ENCODE measurements at places on chromosomes 5 and 9.

- no peak for DNase-seq
Observed at GRCh38 chr9:16193066-16193465, 640.2 kb downstream of the CCDC171 start.

DNA sequence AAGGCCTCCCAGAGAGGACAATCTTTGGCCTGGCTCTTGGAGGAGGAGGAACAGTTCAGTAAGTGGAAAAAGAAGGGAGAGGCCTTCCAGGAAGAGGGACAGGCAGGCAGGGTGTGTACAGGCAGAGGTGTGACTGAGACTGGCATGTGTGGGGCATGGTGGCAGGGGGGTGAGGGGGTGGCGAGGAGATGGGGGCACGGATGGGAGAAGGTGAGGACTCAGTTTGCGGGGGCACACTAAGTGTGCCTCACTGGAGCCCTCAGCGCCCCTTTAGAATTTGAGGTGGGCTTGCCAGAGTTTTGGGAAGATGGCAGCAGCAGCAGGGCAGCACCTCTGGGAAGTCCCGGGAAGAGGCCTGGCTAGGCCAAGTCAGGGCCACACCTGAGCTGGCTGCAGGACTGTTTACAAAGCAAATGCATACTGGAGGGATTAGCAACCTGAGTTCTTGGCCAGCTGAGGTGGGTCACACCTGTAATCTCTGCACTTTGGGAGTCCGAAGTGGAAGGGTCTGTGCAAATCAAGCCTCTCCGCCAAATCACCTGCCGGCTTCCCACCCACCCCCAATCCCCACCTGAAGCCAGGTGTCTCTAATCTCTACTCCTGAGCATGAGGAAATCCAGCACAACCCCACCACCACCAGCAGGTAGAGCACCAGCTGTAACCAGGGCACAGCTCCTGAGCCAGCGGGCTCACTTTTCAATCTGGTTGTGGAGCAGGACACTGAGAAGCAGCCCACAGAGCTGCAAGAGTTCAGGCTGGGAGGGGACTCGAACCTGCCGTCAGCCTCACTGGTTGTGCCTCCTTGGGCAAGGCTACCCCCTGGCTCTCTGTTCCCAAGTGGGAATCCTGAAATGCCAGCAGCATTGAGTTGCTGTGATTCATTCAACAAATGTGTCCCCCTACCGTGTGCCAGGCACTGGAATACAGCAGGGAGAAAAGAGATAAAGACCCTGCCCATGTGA, 10.2 kb upstream of the GABRP start:
- DNase-seq = no peak

GRCh38 chr9:114180696-114181606, 25.6 kb downstream of the COL27A1 start:
- no peak for DNase-seq

- DNase-seq = no peak
Observed at GRCh38 chr9:131031005-131031641, 22.1 kb downstream of the LAMC3 start.

GRCh38 chr5:172505403-172505759, 51.1 kb upstream of the SH3PXD2B start:
- DNase-seq = peak; percentile 6

DNA sequence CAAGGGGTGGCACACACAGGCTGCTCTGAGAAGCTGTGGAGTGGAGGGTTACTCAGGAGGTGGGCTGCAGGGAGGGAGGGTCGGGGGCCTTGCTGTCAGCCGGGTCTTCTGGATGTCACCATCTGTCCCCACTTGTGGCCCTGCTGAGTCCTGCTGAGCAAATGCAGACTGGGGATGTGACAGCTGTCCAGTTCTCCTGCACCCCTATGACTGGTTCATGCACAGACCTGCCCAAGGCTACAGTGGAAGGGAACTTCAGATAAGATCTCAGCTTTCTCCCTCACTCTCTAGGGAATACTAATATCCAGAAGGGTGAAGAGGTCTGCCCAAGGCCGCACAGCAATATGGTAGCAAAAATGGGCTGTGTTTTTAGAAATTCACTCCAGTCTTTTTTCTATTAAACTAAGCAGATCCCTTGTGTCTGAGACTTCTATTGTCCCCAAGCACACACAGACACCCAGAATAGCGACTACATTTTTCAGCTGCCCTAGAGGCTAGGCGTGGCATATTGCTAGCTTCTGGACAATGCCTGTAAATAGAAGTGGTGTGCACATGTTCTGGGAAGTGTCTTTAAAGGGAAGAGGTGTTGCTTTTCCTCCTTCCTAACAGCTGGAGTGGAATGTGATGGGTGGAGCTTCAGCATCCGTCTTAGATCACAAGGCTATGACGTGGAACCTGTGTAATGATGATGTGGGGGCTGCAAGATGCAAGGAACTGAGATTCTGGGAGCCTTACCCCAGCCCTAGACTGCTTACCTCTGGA, 51.1 kb upstream of the TBC1D2 start:
- no peak for DNase-seq

GRCh38 chr5:165497707-165498106, 1992.3 kb downstream of the MAT2B start:
- no peak for DNase-seq

DNA sequence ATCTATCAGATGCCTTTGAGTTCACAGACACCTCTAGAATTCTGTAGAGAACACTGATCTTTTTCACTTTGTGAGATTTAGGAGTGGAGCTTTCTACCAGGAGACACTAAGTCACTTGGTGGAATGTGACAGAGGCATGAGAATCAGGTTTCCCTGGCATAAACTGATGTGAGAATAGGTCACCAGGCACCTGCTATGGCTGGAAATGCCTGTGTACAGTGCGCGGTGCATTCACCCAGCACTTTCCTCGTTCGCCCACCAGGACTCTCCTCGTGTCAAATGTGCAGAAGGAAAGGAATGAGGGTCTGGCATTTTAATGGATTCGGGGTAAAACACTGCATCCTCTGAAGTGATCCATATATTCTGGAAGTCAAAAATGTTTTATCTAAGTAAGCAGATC, 281.8 kb upstream of the TUT7 start:
- no peak for DNase-seq

- DNase-seq = no peak
Observed at GRCh38 chr5:6827526-6828219, 114.4 kb downstream of the TENT4A start.

GRCh38 chr9:93911801-93912554, 43.2 kb downstream of the BARX1 start:
- no peak for DNase-seq

DNA sequence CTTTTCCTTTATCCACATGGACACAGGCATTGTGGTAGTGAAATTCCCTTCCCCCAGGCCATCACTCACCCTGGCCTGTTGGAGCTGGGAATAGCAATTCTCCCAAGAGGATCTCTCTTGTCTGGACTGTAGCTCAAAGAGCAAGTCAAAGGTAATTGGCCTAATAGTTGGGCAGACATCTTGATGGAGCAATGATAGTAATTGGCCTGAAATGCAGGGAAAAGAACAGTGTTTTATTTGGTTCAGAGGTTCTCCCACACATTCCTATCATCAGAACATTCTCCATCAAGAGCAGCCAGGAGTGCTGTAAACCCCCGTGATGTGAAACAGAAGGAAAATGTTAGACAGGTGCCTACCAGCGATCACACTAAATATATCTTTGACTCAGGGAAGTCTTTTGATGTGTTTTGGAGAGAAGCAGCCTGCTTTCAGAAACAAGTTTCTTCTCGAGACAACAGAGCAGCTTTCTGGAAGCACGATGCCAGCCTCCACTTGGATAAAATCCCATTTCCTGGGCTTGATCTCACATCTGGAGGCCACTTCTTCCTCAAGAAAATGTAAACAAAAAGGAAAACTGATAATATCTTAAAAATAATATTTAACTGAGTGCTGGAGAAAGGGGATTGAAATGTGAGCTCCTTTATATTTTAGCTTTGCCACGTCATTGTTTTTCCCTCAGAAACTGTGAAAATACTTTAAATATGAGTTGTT, 198.1 kb upstream of the WWC1 start:
- no peak for DNase-seq

- no peak for DNase-seq
Observed at GRCh38 chr9:93612796-93613154, 36.4 kb downstream of the PHF2 start.

GRCh38 chr5:77030097-77031071, at the start of gene AGGF1:
Gene AGGF1 (plus strand): TSS chr5:77030404. CDS start chr5:77030767, 363 bp downstream.
- peak; percentile 96 for DNase-seq

- DNase-seq = no peak
Observed at GRCh38 chr9:130171226-130172148, 717 bp upstream of the NCS1 start.

- no peak for DNase-seq
Observed at GRCh38 chr5:103119070-103119764, 721 bp downstream of the GIN1 start.

GRCh38 chr9:79952401-79952800, 380.6 kb downstream of the TLE4 start:
- DNase-seq = no peak

DNA sequence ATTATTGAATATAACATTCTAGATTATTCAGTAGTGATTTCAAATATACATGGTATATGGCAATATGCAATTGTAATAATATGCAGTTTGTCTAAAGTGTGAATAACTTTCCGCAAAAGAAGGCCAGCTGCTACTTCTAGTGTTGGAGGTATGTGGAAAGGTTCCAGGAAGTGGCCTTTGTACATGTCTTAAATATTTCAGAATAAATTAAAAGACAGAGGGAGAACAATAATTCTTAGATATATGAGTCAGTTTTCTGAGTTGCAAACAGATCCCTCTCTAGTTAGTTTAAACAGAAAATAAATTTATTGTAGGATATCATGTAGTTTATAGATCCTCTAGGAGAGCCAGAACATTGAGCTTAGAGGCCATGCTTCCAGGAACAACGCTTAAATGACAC, 210.8 kb upstream of the ELL2 start:
- no peak for DNase-seq

- DNase-seq = no peak
Observed at GRCh38 chr5:135079099-135079681, 45.2 kb upstream of the PITX1 start.

DNA sequence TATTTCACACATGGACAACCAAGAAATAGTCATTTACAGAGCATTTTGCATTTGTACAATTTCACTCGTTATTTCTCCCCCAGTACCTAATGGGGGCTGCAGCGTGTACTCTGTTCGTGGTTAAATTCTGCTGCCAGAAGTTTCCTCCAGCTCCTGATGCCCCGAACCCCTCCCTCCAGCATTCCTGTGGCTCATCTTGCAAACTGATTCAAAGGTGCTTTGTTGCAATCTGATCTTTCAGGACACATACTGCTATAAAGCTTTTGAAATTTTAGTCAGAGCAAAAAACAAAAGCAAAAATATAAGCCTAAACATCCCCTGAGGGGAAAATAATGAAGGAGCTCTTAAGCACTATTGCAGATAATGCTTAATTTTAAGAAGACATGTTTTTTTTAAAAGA, 27.7 kb downstream of the UBLCP1 start:
- no peak for DNase-seq

GRCh38 chr9:109369285-109369684, 48.4 kb upstream of the EPB41L4B start:
- DNase-seq = no peak

GRCh38 chr5:171709930-171710329, 75.7 kb upstream of the SMIM23 start:
- DNase-seq = no peak

GRCh38 chr5:37836235-37836591, 3.6 kb downstream of the GDNF start:
- DNase-seq = no peak

- DNase-seq = no peak
Observed at GRCh38 chr5:173735184-173735583, 118.7 kb upstream of the BOD1 start.

- no peak for DNase-seq
Observed at GRCh38 chr5:138360941-138361452, 8.5 kb downstream of the KDM3B start.

GRCh38 chr5:23631302-23632045, 124.1 kb downstream of the PRDM9 start:
- DNase-seq = no peak

GRCh38 chr9:127680226-127680625, 26.6 kb upstream of the CFAP157 start:
- DNase-seq = no peak

GRCh38 chr5:78293851-78294247, 649 bp downstream of the AP3B1 start:
- DNase-seq = no peak

GRCh38 chr5:127684726-127685467, 18.3 kb upstream of the CCDC192 start:
- no peak for DNase-seq

GRCh38 chr9:135394699-135395645, 84.6 kb upstream of the PPP1R26 start:
- no peak for DNase-seq

DNA sequence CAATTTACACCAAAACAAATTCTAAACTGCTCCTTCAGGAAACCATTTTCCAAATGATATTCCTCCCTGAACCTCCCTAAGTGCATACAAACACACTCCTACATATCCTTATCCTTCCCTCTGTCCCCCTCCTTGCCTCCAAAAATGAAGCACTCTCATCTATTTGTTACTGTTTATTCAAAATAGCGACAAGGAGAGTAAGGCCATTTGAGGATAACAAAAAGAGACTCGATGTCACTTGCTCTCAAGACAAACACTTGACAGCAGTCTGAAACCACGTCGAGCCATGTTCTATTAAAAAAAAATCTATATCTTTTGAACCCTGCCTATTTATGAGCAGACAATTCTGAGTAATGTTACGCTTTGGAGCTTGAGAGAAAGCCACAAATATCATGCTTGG, 547.9 kb downstream of the DTWD2 start:
- DNase-seq = no peak

DNA sequence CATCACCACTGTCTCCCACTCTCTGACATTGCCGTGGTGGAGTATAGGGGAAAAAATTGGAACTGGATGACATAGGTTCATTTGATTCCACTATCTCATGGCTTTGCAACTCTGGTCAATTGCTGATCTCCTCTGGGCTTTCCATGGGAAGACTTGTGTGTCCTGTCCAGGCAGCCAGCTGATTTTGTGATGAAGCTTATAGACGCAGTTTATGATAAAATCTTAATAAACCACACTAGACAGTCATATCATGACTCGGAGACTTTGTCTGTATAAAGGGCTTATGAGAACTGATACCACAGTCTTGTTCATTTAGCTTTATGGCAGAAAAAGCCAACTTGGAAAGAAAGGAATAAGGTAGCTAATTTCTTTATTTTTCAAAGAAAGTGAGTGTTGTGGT, 296.5 kb downstream of the MAST4 start:
- DNase-seq = no peak
